ENCODE measurements at places on chromosomes 6 and 20.
A peak's percentile ranks its signal among the peaks of the same experiment; 100 is the strongest.

- DNase-seq: no peak
Measured at GRCh38 chr6:128025478-128025877, 124.6 kb upstream of the THEMIS start.

DNA sequence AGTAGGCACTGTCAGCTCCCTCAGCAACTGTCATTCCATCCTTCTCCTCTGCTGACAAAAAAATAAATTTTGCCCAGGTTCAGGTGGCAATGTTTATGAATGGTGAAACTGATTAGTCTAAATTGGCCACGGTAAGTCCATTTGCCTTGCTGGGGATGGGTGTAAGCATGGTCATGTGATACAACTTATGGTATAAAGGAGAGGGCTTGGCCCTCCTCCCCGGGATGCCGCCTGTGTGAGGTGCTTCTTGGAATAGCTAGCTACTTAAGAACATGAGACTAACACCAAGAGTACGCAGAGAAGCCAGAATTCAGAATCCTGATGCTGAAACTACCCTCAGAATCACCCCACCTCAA, 94.4 kb upstream of the MAP7 start:
- DNase-seq: no peak

DNA sequence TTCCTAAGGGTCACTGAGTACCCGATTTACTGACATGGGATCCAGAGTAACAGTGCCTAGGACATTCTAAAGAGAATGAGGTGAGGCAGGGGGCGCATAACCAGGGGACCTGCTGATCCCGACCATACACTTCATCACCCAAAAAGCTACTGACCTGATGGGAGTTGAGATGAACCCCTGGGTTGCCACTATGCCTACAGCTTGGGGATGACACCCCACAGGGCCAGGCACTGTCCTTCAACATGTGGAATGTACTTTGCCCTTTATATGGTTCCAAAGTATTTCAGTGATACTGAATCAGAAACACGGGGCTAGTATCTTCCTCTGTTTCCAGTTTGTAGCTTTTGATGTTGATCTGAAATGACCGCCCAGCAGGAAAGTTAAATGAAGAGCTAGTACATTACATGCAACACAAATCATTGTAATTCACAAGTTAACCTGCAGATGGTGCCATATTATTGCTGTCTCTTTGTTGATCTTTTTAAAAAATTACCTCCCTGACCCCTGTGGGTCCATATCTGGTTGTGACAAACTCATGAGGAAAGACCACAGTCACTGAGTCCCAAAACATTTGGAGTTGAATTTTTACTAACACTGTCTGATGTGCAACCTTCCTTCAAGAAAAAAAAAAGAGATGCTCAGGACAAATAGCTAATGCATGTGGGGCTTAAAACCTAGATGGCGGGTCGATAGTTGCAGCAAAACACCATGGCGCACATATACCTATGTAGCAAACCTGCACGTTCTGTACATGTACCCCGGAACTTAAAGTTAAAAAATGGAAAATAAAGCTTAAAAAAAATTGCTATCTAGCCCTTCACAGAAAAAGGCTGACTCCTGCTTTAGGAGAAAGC, 42.7 kb upstream of the GCNT2 start:
- peak; percentile 3 for DNase-seq

DNA sequence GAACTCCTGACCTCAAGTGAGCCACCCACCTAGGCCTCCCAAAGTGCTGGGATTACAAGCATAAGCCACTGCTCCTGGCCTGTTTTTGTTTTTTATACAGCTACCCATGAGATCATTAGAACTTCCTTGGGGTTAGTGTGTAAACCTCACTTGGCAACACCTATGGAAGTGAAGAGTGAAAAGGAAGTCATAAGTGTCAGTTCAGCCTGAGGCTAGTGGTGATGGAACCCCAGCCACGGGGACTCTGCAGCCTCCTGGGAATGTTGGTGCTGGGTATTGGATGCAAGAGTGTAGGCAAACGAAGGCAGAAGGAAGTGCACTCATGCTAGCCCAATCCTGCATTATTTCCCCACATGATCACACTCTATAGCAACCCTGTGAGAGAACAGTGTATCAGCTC, 33.6 kb upstream of the FUCA2 start:
- DNase-seq: no peak

- no peak for DNase-seq
Measured at GRCh38 chr20:62876902-62877816, 15.5 kb upstream of the TCFL5 start.

- peak; percentile 18 for DNase-seq
Measured at GRCh38 chr6:23659125-23659524, 466.9 kb upstream of the NRSN1 start.

DNA sequence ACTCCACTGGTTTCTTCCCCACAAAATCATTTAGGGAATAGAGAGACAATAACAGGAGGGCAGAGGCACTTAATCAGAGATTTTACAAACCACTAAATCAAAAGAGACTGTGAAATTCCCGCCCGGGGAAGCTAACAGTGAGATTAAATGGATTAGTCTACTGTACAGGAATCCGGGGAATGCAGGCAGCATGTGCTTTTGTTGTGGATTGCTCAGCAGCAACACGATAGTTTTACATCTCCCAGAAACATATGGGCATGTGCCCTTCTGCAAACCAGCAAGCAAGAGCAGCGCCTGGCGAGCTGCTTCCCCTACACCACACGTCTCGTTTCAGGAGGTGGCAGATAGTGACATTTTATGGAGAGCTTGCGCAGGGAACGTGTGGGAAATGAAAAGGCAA, 382.3 kb downstream of the CD83 start:
- peak; percentile 89 for DNase-seq

GRCh38 chr6:147586044-147586443, 77.6 kb downstream of the SAMD5 start:
- no peak for DNase-seq

- DNase-seq: no peak
Measured at GRCh38 chr20:59040667-59041066, 1.9 kb downstream of the PRELID3B start.

GRCh38 chr6:111737065-111737521, 131.4 kb upstream of the TRAF3IP2 start:
- no peak for DNase-seq

GRCh38 chr6:105510746-105511145, 107.9 kb upstream of the PREP start:
- DNase-seq: no peak

DNA sequence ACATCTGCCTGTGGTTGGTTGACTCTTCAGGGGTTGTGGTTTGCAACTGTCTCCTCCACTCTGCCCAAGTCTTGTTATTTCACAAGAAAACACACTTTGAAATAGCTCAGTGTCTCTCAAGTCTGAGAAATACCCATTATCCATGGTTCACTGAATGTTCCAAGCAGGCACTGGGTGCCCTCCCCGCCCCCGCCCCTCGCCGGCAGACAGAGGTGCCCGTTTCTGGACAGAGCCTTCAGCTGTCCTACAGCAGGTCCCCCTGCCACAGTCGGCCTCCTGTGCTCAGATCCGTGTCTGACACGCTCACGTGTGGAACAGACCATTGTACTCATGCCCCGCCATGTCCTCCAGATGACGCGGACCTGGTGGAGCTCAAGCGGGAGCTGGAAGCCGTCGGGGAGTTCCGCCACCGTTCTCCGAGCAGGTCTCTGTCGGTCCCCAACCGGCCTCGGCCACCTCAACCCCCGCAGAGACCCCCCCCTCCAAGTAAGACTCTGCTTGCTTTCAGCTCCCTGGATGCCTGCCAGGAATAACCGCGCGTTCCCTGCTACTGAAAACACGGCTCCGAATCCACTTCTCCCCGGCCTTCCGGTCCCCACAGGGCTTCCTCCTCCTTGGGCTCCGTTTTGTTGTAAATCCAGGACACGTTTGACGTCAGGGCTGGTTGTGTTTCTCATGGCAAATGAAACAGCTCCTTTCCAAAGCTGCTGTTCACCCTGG, 81.4 kb downstream of the SERAC1 start:
- peak; percentile 46 for DNase-seq

DNA sequence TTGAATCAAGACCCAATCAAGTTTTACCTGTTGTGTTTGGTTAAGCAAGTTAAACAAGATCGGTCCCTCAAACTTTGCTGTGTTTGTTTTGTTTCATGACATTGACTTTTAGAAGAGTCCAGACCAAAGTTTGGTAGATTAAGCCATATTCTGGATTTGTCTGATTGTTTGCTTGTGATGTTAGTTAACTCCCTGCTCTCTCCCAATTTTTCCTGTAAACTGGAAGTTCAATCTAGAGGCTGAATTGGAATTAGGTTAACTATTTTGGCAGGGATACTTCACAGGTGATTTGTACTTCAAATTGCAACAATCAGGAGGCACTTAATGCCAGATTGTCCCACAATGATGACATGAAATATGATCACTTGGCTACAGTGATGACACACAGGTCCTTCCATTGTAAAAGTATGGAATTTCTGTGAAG, 13.6 kb upstream of the SH3BGRL2 start:
- no peak for DNase-seq

- no peak for DNase-seq
Measured at GRCh38 chr6:25173246-25173645, 105.9 kb upstream of the CARMIL1 start.

- no peak for DNase-seq
Measured at GRCh38 chr6:108581932-108582475, 21.3 kb downstream of the FOXO3 start.

- DNase-seq: no peak
Measured at GRCh38 chr20:44637522-44638372, 13.8 kb downstream of the ADA start.

DNA sequence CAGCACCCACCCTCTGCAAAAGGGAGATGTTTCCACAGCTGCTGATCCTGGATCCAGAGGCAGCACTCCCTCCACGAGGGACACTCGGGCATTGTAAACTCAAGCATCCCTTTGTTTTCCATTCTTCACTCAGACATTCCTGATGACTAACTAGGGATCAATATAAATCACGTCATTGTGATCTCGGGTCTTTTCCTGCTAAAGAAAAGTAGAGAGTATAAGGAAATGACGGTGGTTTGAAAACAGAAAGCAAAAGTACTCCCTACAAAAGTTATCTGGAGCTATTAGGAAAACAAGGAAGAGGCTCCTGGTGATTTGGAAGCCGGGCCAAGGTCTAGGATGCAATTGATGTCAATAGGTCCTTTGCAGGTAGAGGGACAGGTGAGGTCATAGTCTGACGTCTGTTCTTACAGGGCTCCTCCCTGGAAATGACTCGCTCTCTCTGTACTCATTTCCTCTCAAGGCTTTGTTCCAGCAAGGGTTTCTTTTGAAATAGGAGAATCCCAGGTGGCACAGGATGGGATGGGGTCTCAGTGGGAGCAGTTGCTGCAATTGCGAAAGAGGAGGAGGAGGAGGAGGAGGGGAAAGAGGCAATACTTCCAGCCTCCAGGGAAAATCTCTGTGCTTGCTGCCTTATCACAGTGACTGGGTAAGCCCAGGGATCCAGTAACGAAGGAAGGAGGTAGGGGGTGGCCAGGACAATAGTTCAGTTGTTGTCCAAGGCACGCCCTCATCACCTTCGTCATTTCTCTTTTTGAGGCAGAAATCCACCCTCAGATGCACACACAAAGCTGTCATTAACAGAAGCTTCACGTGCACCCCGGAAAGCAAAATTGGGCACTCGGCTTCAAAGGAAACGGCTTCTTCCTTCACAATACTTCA, 222.8 kb downstream of the LY86 start:
- peak; percentile 45 for DNase-seq

DNA sequence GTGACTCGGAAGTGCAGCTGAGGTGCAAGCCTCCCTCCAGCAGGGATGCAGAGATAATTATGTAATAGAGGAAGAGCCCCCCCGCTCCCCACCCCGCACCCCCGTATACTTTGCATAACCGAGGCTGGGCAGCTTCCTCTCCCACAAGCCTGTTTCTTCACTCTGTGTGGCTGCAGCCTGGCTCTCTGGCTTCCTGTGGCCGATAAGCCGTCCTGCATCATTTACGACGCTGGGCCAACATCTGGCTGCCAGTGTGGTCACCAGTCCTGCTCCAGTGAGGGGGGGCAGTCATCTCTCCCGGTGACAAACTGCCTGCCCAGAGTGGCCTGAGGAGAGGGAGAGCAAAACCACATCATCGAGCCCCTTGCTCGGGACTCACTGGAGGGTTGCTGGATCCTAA, 59.2 kb downstream of the RBM38 start:
- no peak for DNase-seq

DNA sequence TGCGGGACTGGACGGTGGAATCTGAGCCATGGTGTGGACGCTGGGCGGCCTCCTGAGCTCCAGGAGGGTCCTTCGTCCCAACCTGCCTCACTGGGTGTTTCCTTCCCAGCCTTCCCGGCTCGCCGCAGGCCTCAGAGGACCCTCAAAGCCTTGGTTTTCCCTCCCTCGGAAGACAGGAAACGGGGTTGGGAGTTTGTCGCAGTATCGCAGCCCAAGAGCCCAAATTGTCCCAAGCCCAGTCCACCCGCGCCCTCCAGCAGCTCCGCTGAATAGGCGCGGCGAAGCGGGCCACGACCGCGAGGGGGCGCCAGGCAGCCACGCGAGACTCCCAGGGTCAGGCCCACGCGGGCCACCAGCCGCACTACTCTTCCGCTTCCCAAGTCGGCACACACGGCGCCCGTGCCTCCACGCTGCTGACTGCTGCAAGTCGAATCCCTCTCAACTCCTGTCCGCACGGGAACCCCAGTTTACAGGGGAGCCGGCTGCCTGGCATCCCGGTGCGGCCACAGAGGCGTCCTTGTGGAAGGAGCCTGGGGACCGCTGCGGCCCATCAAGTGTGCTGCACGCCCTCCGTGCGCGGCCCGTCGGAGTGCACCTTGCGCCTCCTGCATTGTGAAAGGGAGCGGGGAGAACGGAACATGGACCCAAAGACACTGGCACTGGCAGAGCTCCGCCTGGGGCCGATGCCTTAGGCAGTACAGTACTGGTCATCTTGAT, 40.4 kb upstream of the HMGA1 start:
- DNase-seq: peak; percentile 29
